ENCODE measurements at places on chromosomes 4 and X.

- no peak for DNase-seq
Measured at GRCh38 chr4:21656832-21657231, 291.7 kb downstream of the KCNIP4 start.

GRCh38 chr4:151581570-151581969 is 172.6 kb downstream of the FHIP1A start:
- no peak for DNase-seq

DNA sequence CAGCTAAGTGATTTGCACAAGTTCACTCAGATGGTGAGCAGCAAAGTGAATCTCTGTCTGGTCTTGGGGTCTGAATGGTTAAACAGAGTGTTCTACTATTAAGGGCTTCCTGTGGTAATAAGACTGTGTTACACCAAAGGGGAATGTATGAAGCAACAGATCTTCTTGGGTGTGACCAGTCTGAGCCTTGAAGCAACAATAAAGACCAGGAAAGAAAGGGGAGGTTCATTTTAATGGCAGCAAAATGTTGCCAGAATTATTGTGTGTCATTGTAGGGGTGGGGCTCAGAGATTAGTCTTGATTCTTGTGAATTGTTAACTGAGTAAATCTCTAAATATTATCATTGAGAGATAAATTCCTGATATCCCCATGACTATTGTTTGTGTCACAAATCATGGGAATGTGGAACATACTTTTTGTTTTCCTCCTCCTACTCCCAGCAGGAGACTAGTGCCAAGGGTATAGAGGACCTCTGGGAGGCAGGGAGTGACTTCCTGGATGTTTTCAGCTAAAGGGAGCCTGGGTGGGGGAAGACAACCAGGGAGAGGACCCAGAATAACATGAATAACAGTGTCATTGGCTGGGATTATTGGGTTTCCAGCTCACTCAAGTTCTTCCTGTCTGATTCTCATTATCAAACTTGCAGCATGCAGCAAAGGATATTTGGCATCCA is 141.4 kb upstream of the PAK3 start:
- DNase-seq: no peak

DNA sequence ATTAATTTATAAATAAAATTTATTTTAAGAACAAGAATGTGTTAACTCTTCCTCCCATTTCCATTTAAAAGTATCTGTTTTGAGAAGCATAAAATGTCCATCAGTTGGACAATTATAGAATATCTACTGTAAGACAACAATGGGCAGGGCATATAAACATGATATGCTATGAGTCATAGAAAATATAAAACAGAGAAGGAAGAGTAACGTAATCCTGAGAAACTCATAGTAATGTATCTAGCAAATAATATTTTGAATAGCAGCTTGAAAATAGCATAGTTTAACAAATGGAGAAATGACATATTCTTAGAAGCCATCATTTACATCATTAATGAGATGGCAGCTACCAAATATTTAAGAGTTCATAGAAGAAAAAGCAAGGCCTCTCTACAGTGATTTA is 820.3 kb upstream of the PCDH10 start:
- DNase-seq: no peak

Measured in large intestine (tissue), 12 donors.